ENCODE measurements at places on chromosomes 7 and 10.

DNA sequence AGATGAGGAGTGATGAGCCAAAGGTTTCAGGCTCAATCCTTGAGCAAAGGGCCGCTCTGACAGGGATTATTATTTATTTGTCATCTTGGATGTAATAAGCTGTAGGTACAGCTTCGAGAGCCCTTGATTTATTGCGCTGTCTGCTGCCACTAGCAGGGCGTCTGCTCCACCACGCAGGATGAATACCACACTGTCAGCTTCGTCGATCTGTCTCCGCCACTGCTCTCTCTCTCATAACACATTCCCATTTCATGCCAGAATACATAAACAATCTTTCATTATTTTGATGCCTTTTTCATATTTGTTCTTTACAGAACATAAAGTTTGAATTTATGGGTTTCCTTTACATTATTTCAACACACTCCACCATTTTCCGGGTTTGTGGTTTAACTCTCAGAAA is 276.6 kb downstream of the LRMDA start:
- no peak for DNase-seq

GRCh38 chr10:103855852-103856796 is 748 bp upstream of the SH3PXD2A start:
- DNase-seq: no peak

GRCh38 chr10:55470840-55471239 is 669.8 kb upstream of the PCDH15 start:
- DNase-seq: no peak

- peak; percentile 62 for DNase-seq
Measured at GRCh38 chr10:68423522-68423921, 16.4 kb upstream of the RUFY2 start.

DNA sequence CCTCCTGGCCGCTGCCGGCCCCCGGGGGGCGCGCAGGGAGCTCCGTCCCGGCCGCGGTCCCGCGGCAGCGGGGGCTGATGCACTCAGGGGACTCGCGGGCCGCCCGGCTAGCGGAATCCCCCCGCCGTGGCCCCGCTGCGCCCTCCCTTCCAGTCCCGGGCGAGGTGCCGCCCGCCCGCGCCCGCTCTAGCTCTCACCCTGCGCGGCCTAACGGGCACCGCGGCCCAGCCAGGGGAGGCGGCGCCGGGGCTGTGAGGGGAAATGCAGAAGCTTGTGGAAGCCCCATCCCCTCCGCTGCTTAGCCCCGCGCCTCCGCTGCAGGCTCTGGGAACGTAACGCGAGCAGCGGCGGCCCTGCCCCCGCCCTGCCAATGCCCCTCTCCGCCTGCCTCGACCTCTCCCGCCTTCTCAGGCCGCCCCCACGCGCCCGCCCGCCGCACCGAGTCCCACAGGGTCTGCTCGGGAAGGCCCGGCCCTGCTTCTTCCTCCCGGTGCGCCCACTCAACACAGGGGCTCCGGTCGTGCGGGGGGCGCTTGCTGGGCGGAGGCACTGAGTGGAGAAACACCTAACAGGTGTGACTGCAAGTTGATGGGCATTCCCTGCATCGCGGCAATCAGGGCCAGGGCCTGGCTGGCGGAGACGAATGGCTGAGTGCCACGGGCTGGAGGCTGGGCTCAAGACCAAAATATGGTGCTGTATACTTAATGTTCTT is 384 bp upstream of the TMEM229A start:
- peak; percentile 3 for DNase-seq

All from stimulated activated naive CD8-positive, alpha-beta T cell treated with anti-CD3 and anti-CD28 coated beads, Interleukin-15, Interleukin-2, amounts not matched to agents 100 U/mL and 50 U/mL, for 24 hours (primary cell).